SIG-M5 (cell line): ENCODE measurements at places on chromosomes 6 and 20.

DNA sequence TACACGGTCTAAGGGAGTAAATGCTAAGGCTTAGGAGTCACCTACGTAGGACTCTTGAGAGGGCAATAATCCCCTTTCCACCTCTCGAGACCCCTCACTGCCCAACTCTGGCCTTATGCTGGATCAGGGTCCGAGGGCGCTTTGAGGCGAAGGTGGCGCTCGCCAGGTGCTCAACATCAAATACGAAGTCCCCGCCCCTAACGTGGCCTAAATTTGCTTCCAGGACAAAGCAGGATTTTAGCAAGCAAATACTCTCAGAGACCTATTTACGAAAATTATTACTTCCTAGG lies 406 bp upstream of the TRIM26 start:
- DNase-seq, result no peak

DNA sequence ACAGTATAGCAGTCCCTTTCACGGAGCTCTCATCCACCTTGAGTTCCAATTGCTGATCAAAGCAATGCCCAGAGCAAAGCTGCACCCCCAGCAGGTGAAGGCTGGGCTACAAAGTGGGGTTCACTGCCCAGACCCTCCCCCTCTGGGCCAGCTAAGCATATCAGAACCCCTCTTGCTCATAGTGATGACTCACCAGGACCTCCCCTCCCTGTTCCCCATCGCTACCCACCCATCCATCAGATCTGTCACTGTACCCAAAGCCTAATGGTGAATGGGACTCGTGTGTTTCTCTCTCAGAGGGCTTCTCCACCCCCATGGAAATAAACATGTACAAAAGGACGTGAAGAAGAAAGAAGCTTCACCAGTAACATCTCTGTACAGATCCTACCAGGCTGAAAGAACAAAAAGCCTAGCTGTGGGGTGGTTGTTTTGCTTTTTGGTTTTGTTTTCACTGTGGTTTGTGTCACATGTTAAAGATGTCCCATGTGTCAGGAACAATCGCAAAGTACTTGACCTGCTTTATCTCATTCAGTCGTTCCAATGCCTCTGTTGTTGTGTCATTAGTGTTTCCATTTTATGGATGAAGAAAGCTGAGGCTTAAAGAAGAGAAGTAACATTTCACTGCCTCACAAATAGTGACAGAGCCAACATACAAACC lies 518.5 kb downstream of the CD83 start:
- DNase-seq, result no peak

DNA sequence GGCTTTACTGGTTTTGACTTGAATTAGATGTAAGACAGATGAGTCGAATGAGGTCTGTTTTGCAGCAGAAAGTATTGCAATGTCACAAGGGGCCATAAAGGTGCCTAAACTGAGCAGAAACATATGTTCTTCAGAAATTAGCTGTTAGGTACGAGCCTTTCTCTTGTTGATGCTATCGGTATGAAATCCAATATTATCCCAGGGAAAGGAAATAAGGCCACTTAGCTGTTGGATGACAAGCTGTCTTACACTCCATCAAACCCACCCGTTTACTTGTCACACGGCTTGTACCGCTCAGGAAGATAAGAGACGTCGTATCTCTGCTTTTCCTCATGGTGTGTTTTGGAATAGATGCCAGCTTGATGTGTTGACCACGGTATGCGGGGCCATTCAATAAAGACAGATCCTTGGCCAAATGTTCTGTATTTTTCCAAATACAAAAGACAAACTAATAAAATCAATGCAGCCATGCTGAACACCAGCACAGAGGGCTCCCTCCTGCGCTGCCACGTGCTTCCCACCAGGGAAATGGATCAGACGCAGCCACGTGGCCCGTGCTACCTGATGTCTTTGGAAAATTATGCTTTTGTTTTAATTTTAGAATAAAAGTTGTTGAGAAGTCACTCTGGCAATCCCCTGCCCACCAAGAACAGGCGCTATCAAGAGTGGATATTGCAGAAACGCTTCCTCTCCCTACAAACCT lies 255.9 kb upstream of the SULF2 start:
- no peak for DNase-seq

GRCh38 chr6:49806145-49806544 lies 19.1 kb upstream of the PGK2 start:
- DNase-seq, result no peak

GRCh38 chr6:100336876-100337275 lies 127.8 kb downstream of the SIM1 start:
- no peak for DNase-seq

- DNase-seq, result no peak
Observed at GRCh38 chr6:85078058-85078457, 313.7 kb upstream of the TBX18 start.

- no peak for DNase-seq
Observed at GRCh38 chr6:170056278-170056711, 234.6 kb downstream of the DLL1 start.

GRCh38 chr20:58214310-58214709 lies 14.1 kb downstream of the ANKRD60 start:
- DNase-seq, result no peak

DNA sequence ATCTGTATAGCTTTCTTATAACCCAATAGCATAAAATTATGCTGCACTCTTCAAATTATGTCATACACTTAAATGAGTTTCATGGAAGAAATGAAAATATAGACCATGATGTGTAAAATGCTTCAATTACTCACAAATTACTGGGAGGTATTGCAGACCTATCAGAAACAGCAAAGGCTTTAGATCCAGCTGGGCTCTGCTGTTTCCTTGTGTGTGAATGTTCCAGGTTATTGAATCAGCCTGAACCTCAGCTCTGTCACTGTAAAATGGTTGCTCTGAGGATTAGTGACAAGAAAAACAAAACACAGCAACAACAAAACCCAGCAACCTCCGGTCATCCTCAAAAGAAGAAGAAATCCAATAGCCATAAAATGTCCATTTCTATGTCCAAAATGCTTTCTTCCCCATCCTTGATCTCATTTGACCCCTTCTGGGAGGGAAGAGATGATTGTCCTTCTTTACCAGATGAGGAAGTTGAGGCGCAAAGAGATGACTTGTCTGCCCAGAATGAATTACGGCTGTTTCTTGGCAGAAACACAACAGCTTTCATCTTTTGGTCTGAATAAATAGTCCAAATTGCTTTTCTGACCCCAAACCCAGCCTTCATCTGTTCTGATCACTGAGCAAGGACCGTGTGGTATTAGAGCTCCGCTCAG lies 42.2 kb upstream of the TGM6 start:
- no peak for DNase-seq

GRCh38 chr6:32152769-32153563 lies 975 bp upstream of the PPT2 start:
- no peak for DNase-seq

DNA sequence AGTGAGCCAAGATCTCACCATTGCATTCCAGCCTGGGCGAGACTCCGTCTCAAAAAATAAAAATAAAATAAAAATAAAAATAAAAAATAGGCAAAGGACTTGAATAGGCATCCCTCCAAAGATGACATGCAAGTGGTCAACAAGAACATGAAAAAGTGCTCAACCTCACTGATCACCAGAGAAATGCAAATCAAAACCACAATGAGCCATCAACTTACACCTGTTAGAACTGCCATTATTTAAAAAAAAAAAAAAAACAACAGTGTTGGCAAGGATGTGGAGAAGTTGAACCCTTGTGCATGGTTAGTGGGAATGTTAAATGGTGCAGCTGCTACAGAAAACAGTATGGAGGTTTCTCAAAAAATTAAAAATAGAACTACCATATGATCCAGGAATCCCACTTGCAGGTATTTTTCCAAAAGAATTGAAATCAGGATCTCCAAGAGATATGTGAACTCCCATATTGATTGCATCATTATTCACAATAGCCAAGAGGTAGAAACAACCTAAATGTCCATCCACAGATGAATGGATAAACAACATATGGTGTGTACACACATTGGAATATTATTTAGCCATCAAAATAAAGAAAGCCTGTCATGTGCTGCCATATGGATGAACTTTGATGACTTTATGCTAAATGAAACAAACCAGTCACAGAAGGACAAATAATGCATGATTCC lies 2.8 kb downstream of the C20orf203 start:
- no peak for DNase-seq

- no peak for DNase-seq
Observed at GRCh38 chr20:45852326-45852725, 4.9 kb downstream of the ACOT8 start.

DNA sequence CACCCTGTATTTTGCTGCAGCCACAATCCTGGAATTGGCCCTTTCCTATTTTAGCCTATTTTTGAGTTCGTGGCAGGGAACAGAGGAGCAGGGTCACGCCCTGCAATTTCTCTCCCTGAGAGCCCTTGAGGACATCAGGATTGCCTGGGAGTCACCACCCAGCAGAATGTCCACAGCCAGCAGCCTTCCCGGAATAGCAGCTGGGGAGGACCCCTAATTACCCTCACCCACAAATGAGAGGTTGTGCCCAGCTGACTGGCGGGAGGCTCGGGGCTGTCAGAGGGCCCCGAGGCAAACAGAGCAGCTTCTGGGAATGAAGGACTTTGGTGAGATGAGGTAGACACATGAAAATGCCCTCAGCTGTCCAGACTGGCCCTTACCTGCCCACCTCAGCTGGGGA lies 165.1 kb downstream of the PREX1 start:
- DNase-seq, result no peak

DNA sequence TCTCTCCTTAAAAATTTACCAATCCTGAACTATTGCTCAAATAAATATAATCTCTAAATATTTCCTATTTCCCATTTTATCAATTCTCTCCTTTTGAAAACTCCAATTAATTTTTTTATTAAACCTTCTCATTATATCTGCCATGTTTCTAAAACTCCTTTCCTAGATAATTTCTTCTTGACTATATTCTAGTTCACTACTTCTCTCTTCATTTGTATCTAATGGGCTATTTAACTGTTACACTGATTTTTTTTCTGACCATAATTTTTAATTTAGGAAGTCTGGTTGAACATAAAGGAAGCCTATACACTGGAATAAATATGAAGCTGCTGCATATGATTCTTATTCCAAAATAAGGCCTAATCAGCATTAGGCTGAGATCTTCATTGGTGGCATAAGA lies 96.3 kb upstream of the PLN start:
- DNase-seq, result no peak

- no peak for DNase-seq
Observed at GRCh38 chr6:81308577-81309279, 443.8 kb downstream of the TENT5A start.

DNA sequence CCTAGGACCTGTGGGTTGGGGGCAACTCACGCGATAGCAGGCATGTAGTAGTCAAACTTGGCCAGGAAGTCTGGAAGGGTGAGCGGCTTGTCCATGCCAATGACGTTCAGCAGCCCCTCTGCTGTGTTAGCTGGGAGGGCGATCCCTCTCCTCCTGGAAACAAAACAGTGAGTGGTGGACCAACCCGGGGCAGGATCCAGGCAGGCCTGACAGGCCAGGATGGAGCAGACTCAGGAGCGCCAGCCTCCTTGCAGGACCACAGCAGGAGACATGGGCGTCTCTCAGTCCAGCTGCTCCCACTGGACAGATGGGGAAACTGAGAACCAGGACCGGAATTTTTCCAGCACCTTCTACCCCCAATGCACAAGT lies 22.5 kb downstream of the ADA start:
- no peak for DNase-seq

DNA sequence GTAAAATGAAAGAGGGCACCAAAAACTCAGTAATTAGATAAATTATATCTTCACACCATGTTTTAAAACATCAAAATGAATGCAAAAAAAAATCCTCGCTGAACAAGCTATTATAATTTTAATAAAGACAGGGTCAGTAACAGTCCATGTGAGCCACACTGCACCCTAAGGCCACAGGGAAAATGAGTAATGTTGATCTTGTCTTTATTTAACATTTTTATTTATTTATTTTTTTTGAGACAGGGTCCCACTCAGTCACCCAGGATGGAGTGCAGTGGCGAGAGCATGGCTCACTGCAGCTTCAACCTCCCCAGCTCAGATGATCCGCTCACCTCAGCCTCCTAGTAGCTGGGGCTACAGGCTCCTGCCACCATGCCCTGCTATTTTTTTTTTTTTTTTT lies 8.7 kb upstream of the NFATC2 start:
- no peak for DNase-seq

DNA sequence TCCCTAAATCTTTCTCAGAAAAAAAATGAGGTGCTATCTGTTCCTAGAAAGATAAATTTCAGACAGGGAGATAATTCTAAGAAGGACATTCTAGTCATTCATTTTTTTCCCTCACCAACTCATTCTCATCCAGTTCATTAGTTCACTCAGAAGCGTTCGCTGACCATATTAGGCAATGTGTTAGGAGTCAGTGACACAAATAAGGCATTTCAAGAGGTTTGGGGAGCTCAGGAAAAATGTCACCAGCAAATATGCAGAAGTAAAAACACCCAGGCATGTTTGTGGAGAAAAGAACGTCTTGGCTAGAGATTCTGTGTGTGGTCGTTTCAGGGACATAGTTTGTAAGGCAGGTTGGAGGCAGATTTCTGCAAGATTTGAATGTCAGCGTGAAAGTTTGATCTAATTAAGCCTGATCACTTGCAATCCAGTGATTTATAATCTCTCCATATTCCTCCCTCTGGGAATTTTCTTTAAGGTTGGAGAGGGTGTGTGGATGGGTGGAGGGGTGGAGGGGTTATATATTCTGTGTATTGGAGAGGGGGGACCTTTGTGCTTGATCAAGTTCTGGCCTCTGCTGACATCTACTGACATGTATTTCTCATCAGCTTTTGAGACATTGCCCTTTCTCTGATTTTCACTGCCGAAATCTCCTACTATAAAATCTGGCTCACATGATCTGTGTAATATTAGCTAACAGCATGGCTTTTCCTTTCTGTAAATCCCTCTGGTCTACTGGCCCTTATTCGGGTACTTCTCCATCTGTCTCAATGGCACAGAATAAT lies 3.6 kb downstream of the MYCT1 start:
- DNase-seq, result no peak

GRCh38 chr6:34223381-34223955 lies 13.2 kb upstream of the HMGA1 start:
- DNase-seq, result no peak

GRCh38 chr6:111692327-111693164 lies 86.9 kb upstream of the TRAF3IP2 start:
- no peak for DNase-seq

GRCh38 chr6:33168639-33169038 lies 23.6 kb downstream of the COL11A2 start:
- no peak for DNase-seq

- DNase-seq, result no peak
Observed at GRCh38 chr20:11654766-11655165, 262.9 kb upstream of the BTBD3 start.

DNA sequence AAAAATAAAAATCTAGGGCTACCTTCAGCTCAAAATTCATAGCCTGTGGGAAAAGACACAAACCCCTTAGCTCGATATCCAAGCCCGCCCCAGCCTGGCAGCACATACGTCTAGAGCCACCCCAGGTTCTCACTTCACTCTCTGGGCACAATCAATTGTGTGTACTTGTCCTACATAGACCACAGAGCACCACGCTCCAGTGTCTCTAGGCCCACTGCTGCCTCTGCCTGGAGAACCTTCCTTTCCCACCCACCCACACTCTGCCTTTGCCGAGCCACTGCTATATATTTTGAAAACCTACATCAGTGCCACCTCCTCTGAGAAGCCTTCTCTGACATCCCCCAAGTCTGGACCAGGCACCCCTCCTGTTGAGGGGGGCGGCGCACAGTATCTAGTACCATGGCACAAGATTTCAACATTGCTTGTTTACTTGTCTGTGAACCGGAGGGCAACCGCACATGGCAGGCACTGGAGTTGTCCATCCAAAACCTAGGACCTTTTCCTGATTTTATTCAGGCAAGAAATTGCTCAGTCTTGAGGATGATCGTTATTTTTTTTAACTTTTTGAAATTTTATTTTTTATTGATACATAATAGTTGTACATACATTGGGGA lies 141.5 kb downstream of the UNC5CL start:
- no peak for DNase-seq
